Amniotic stem cell (primary cell): ENCODE measurements at places on chromosomes 12 and 14.

DNA sequence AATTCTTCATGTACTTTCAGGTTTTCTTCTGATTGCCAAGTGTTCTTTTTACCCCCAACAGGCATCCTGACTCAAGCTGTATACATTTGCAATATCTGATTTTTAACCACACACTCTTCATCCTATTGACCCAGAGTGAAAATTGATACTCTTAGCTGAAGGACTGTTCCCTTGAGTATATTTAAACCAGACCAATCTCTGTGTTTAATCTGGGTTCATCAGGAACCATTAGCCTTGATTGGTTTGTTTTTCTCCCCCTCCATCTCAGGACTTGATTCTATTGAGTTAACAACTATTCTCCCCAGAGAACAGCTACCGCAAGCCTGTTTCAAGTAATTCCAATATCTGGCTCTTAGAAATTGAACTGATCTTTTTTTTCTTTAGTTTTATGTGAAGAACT lies 222.3 kb upstream of the NOVA1 start:
- DNase-seq = no peak

DNA sequence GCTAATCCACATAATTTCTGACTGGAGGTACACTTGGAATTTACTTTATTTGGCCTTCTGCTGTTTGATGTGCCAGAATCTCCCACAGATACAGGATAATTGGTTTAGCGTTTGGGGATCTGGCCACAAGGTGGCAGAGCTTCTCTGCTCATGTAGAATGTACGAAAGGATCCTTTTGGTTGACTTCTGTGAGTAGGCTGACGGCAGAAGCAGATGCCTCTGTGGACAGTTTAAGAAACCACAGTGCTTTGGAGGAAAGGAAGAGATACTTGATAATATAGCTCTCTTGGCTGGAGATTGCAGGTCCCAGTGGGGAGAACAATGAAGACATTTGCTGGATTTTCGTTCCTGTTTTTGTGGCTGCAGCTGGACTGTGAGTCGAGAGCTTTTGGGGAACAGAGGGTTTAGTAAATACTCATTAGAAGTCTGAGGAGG lies 75.3 kb upstream of the OR4E1 start:
- no peak for DNase-seq

- no peak for DNase-seq
Measured at GRCh38 chr12:58163021-58163420, 221.7 kb downstream of the ATP23 start.

- DNase-seq = no peak
Measured at GRCh38 chr14:51821822-51822221, 38.6 kb upstream of the GNG2 start.

GRCh38 chr12:12874029-12874428 lies 17.3 kb upstream of the GPRC5A start:
- no peak for DNase-seq

- DNase-seq = no peak
Measured at GRCh38 chr12:90611891-90612290, 343.1 kb downstream of the CCER1 start.
